ENCODE measurements at places on chromosomes 1 and 21.
A peak's percentile ranks its signal among the peaks of the same experiment; 100 is the strongest.

GRCh38 chr1:58469016-58469415 is 77.5 kb downstream of the OMA1 start:
- no peak for DNase-seq

DNA sequence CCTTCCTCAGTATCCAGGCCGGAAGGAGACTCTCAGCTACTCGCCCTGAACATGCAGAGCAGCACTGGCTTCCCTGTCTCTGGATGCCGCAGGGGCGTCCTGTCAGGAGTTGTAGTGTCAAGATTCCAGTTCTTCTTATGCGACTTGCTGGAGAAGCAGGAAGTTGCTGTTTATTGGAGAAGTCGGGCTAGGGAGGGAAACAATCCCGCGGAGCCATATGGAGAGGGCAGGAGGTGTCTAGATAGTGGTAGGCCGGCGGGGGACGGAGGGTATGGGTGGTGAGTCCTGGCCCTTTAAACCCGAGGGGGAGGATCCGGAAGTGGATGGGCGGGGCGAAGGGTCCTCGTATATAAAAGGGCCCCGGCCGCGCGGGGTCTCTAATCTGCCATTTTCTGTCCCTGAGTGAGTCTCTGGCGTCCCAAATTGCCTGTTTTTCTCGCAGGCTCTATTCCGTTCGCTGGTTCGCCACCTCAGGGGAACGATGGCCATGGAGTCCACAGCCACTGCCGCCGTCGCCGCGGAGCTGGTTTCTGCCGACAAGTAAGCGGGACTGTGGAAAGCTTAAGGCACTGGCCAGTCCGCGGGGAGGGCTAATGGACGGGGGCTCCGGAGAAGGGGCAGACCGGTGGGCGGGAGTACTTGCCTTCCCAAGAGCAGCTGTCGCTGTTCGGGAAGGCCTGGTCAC is at the start of gene NASP:
Gene NASP, plus strand, starts transcription at position 376 of the 685 bp plus-strand sequence. Its CDS starts 106 bp downstream, at position 482.
- peak; percentile 96 for DNase-seq

DNA sequence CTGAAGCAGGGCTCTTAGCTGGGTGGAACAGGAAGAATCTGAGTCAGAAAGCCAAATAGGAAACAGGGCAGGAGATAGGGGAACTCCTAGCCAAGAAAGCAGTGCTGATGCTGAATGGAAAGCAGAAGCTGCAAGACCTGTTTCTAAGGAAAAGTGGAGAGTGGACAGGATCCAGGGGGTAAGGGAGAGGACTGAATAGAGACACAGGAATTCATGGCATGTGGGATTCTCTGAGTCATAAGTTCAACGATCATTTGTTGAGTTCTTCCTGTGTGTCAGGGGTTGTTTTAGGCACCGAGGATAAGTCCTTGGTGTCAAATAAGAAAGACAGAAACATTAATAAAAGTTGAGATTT is 153.8 kb upstream of the FGGY start:
- DNase-seq = no peak

DNA sequence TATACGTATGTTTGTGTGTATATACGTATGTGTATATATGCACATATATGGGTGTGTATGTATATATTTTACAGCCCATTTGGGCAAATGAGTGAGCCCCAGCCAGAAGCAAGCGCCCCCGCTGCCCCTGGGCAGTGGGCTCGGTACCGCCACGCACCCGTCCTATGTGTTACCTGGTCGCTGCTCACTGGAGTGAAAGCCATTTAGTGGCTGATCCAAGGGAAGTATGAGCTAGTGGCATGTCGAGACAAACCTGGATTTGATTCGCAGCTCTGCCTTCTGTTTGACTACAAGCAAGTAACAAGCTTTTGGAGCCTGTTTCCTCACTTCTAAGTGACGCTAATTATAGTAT is 35.8 kb upstream of the JAK1 start:
- DNase-seq = no peak

DNA sequence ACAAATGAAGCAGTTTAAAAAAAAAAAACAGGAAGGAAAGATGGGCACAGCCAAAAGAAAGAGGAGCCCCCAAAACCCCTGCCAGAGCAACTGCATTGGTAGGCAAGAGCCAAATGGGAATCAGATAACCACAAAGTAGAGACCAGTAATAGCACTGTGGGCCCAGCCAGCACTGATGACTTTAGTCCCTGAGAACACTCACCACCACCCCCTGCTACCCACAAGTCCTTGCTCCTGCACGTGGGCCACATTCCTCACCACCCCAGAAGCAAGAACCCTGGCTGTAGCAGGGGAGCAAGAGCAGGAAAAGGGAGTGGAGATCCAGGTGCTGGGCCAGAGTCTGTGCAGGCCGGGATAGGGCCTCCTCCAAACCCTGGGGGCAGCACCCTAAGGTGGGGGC is 86.1 kb downstream of the RRAGC start:
- no peak for DNase-seq

DNA sequence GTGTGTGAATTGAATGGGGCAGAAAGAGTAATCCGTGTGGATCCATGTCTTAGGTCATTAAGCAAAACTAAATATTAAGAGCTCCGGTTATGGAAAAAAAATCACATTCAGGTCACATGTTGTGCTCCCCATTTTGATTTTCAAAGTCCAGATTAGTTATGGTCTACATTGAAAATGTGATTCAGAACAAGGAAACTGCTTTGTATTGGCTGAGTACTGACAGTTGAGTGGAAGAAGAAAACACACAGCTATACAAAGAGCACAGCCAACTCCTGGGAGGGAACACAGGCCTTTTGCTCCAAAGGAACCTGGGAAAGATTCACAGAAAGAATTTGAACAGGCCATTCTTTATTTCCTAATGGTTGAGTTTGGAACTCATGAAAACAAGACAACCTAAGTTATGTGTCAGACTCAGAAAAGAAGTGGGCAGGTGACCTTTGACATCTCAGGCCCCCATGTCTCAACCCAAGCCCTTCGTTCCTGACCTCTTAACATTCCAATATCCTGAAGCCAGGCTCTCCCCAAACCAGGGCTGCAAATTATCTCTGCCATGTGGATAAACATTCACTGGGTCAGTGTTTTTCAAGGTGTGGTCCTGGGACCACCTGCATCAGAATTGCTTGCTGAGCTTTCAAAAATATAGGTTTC is 159.3 kb upstream of the LMO4 start:
- no peak for DNase-seq

GRCh38 chr1:3886106-3886670 is 13.9 kb downstream of the C1orf174 start:
- DNase-seq = no peak

DNA sequence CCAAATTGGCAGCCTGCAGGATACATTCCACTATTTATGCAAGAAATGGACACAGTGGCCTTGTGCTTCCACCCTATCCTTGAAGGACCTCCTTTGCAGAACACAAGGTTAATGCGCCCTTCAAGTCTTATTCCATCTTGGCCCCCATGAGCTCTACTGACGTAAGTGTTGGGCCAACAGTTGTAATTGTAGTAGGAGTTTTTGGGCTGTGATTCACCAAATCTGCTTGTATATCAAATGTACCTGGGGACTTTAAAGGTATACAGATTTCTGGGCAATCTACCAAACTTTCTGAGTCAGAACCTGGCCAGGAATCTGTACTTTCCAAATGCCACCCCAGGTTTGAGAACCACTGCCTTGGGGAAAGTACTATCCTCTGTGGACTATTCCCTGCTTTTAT is 100.9 kb upstream of the MARK1 start:
- DNase-seq = no peak

- DNase-seq = no peak
Measured at GRCh38 chr1:70497152-70497551, 86.1 kb downstream of the CTH start.

GRCh38 chr1:66182551-66183178 is 351.3 kb upstream of the SGIP1 start:
- DNase-seq = peak; percentile 65

DNA sequence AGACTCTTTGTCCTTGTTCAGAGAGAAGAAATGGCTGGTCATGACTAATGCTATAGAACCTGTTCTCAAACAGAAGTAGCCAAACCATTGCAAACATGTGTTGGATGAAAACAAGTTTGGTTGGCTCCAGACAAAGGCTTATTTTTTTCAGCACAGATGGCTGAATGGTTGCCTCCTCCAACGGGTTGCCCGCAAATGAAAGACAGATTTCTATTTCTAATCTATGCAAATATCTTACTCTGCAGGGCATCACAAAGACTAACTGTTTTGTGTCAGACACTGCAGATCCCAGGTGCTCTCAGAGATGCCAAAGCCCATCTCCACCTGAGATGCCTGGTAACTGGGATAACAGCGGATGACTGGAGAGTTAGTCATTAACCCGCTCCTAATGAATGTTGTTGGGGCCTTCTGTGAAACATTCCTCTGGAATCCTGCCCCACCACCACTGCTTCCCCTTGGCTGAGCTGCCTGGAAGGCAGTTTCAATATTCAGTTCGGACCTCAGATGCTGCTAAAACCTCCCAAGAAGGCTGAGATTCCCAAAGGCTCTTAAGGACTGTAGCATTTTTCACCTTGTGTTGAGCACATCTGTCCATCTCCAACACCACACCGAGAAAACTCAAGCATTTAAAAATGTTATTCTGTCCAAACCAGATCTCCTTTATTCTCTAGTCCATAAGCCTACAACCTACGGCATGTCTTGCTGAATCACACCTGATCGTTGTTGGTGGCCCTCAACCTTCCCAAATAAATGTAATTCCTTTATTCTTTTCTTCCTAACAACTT is 104.4 kb downstream of the PTPN14 start:
- DNase-seq = no peak

DNA sequence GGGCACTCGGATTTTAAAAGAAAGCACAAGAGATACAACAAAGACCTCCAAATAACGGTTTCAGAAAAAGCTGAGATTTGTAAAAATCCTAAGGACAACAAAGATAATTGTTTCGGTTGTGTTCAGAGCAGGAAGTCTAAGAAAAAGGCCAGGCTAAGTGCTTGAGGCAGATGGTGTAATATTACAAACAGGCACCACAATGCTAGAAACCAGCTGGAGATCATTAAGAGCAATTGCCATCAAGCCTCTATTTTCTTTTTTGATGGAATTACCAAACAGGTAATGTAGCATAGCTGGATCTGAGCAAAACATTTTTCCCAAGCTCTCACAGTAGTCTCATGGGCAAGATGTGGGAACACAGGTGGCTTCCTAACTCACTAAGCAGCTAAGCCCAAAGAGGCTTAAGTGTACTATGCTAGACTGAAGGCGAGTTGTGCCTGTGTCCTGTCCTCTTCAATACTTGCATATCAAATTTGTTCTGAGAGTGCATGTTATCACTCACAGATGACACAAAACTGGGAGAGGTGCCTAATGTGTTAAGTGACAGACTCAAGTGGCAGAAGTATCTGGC is 161.6 kb downstream of the GLUL start:
- no peak for DNase-seq

DNA sequence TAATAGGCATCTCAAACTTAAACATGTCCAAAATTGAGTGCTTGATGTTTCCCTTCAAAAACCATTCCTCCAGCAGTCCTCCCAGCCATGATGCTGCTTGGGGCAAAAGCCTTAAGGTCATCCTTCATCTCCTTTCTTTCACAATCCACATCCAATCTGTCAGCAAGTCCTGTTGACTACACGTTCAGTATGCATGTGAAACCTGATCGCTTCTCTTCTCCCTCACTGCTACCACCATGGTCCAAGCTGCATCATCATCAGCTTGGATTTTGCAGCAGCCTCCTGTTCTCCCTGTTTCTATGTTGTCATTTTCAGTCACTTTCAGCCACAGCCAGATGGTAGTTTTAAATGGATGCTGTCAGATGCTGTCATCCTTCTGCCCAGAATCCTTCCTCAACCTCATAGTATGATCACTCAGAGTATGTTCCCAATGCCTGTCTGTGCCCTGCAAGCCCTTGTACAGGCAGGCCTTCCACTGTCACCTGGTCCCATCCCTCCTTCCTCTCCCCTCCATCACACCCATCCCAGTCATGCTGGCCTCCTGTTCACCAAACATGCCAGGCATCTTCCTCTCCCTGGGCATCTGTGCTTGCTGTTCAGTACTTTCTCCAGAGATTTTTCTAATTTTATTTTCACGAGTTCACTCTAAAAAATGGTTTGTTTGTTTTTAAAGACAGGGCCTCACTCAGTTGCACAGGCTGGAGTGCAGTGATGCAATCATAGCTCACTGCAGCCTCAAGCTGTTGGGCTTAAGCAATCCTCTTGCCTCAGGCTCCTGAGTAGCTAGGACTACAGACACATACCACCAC is 66.0 kb downstream of the SYDE2 start:
- no peak for DNase-seq

- no peak for DNase-seq
Measured at GRCh38 chr21:27693376-27693775, 726.5 kb upstream of the ADAMTS5 start.

GRCh38 chr1:61742620-61743430 is 545 bp downstream of the PATJ start:
- DNase-seq = no peak

DNA sequence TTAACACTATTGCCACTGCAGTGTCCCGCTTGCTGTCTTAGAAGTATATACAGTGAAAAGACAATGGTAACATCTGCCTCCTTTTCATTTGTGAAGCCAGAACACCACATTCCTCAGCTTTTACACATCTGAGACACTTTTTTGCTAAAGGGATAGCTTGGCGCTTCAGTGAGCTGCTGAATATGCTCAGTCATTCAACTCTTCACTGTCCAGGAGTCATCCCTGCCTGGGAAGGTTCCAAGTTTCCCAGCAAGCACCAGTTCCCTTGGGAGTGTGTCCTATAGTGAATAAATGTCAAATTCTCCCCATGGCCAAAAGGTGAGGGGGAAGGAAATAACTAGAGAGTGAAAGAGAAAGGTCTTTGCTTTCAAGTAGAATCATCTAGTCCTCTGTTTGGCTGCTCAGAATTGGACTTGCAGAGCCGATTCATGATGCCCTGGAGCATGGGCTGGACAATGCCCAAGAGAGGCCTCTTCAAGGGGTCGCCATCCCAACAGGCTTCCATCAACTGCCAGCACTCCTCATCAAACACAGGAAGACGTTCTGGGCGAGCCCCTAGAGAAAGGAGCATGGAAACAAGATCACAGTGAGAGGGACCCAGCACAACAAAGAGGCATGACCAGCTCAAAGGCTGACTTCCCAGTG is 25.5 kb upstream of the RBBP5 start:
- DNase-seq = no peak

DNA sequence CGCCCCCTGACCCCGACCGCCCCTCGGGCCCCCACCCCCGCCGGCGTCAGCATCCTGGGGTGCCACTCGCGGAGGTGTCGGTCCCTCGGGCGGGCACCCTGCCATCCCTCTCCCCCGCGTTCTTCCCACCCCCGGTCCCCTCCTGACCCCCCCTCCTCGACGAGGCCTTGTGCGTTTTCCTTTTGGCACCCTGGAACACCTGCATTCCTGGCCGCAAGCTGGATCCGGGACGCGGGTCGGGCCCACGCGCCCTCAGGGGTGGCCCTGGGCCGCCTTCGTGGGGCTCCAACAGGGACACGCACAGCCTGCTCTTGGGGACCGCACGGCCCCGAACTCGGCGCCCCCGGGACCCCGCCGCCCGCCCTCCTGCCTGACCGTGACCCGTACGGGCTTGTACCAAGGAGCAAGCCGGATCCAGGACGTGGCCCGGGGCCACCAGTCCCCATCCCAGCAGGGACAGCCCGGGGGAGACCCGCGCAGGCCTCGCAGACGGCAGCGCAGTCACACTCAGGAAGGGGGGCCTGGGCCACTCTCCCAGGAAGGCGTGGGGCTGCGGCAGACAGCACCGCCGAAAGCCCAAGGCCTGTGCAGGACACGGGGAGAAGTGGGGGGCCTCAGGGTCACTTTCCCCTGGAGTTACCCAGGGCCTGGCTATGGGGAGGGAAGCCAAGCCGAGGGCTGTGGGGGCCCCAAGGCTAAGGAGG is 579 bp upstream of the SLC19A1 start:
- peak; percentile 22 for DNase-seq
